ENCODE measurements at places on chromosomes 2 and 18. TPM values are rescaled to one million over a fixed set of nuclear protein-coding genes. Genes with fewer than 3 reads are reported as not detected.

DNA sequence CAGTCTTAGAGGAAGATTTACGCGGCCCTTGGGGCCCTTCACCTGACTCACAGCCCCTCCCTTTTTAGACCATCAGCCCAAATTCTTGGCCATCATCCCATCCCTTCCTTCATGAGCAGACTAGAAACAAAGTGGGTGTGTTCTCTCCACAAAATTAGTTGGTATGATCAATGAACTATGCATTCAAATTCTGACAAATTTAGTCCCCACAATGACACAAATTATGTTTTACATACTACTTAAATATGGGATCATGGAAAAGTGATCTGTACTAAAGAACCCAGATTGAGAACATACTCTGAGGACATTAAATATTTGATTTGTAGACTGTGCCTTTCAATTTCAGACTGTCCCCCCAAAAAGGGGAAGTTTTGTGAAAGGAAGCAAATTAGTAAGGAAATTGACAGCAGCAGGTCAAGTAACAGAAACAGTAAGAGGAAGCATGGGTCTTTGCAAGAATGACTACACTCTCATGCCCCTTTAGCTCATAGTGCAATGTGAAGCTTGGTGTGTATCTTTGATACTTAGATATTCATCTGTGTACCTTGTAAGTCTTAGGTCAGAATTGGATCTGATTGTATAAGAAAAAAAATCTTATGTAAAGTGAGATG, 2.2 kb upstream of the MAPRE2 start:
- H3K4me1 ChIP-seq = peaks cover 22% of the 10 kb centered on the region
- no peak for DNase-seq
- no peak overlapping the region for H3K27ac ChIP-seq
- no peak overlapping the region for H3K4me3 ChIP-seq
- peaks cover 4% of the 10 kb centered on the region for H3K36me3 ChIP-seq

DNA sequence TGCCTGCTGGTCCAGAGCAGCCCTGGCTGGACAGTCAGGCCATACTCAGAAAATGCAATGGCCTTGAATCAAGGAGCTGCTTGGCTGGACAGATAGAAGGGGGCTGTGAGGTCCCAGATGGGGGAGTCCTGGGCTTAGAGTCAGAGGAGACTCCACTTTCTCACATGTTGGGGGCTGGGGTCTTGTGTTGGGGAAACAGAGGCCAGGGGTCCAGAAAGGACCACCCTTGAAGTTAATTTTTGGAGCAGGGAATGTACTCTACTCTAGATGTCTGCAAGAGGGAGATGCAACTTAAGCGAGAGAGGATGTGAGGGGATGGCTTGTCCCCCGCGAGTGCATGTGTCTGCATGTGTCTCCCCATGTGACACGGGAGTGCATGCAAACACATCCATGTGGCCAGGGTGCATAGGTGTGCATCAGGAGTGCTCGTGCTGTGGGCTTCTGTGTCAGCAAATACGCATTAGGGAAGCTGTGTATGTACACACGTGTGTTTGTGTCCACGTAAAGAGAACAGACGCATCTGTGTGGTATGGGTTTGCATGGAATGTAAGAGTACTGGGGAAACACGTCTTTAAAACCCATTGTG, 303.2 kb downstream of the MYCN start:
- no peak overlapping the region for H3K27ac ChIP-seq
- no peaks in the 10 kb centered on the region for H3K4me1 ChIP-seq
- H3K4me3 ChIP-seq = no peak overlapping the region
- H3K36me3 ChIP-seq = no peaks in the 10 kb centered on the region
- H3K27me3 ChIP-seq = peaks cover 3% of the 10 kb centered on the region

DNA sequence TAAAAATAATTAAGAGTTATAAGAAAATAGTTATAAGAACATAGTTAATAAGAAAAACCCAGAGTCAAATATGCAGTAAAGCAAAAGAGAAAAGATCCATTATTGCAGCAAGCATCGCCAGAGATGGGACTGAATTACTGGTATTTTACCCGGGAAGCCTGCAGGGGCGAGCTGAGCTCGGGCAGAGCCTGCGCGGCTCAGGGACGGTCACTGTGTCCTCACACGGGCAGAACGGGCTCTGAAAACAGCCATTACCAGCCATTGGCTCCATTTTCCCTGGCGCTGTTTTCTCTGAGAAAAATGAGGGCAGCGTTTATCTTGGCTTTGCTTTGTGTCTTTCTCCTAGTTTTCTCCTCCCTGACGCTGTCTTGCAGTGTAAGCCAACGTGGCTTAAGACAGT, 95.3 kb upstream of the ALKAL2 start:
- H3K36me3 ChIP-seq = no peaks in the 10 kb centered on the region
- no peak for DNase-seq
- H3K4me1 ChIP-seq = no peaks in the 10 kb centered on the region

Gene INHA
- not detected for total RNA-seq

- no peak overlapping the region for H3K4me3 ChIP-seq
- H3K36me3 ChIP-seq = no peaks in the 10 kb centered on the region
These were observed 10.0 kb upstream of the DES start for GRCh38 chr2:219408204-219408603.

DNA sequence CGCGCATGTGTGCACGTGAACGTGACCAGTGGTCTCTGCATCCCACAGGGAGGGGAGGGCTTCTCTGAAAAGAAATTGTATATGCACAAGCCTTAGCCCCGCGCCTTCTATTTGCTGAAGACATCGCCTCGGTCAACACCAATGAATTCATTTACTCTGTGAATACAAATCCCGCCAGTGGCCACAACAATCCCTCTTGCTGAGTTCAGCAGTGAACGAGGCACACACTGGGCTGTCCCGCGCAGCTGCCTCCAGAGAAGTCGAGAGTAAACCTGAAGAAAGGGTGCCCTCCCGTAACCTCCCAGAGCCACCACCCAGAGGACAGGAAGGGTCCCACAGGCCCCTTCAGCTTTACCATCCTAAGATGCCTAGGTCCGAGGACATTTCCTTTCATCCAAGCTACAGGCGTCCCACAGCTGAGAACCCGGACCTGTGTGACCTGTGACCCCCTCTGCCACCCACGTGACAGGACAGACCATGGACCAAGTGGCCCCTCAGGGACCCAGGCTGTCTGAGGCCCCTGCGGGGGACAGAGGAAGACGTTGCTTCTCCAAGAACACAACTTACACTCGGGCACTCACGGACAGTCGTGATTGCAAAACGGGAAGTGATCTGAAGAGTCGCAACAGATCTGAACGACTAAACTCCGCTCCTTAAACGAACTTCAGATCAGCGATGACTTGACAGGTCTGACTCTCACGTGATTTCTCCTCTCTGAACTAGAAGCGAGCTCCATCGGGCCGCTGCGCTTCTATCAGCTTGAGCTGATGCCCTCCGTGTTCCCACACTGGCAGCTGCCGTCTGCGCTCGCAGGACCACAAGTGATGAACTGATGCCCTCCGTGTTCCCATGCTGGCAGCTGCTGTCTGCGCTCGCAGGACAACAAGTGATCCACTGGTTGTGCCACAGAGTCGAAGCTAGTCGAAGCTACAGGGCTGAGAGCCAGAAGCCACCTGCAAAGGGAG, 92.7 kb downstream of the ZNF516 start:
- no peaks in the 10 kb centered on the region for H3K36me3 ChIP-seq
- no peak overlapping the region for H3K4me3 ChIP-seq
- no peak overlapping the region for H3K27ac ChIP-seq

DNA sequence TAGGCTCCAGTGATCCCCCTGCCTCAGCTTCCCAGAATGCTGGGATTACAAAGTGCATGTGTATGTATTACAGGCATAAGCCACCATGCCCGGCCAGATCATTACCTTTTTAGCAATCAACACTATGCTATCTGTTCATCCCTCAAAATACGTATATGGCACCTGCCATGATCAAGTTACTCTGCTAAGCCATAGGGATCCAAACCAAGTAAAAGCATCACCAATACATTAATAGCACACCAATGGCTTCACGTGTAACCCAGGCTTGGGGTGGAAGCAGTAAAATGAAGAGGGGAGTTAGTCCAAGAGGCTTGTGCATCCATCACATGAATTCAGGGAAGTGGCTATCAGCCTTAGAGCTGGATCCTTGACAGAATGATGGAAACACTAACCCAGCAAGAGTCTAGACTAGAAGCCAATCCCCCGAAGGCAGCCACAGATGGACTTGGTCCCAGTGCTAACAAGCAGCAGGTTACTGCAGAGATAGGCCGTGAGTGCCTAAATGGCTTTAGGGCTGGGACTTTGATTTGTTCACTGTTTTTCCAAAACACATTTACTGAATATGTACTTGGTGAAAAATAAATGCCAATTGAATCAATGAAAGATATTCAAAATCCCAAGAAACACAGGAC, 11.3 kb downstream of the HDLBP start:
- peaks cover 5% of the 10 kb centered on the region for H3K36me3 ChIP-seq
- no peak overlapping the region for H3K27ac ChIP-seq
- DNase-seq = no peak
- peaks cover 34% of the 10 kb centered on the region for H3K4me1 ChIP-seq
